ENCODE measurements at places on chromosomes 12 and 14.

DNA sequence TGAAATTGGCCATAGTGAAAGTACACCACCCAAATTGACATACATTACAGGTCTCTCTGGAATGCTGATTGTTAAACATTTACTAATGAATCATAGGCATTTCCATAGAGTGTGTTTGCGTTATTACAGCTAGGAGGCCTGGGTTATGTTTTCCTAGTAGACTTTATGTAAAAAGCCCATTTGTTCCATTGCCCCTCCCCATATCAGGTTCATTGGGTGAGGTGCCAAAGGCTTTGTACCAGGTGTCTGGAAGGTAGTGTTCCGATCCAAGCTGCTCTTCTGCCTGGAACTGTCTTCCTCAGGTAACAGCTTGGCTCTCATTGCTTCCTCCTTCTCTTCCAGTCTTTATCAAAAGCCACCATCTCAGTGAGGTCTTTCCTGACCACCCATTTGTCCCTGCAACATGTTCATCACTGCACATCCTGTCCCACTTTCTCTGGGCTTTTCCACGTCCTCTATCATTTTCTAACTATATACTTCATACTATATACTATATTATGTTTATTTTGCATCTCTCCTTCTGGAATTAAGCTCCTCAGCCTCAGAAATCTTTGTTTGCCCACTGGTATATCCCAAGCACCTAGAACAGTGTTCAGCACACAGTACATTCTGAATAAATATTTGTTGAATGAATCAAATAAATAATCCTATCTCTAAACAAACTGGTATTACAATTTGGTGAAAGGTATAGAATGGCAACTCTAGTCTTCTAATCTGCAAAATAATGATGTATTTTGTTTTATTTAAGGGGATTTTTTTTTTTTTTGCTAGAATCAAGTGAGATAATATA is 252.3 kb downstream of the KTN1 start:
- no peak for DNase-seq

DNA sequence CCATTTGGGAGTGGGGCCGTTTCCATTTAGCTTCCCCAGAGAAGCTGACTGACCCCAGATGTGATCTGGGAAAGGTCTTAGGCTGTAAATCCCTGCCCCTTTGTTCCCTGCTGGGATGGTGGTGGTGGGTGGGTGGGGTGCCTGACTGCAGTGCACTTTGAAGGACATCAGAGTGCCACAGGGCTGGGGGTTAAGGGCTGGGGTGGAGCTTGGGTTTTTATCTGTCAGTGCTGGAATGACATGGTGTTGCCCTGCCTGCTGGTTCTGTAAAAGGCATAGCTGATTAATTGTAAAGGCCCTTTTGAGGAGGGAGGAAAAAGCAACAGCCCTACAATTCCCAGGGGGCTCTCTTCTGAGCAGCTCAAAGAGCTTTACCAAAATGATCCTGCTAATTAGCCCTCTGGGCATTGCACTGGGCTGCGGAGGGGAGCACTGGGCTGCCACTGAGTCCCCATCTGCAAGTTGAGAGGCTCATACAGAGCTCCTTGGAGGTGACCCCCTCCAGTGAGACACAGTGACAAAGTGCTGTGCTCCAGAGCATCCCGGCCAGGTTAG is 21.1 kb downstream of the PLEKHG3 start:
- no peak for DNase-seq

DNA sequence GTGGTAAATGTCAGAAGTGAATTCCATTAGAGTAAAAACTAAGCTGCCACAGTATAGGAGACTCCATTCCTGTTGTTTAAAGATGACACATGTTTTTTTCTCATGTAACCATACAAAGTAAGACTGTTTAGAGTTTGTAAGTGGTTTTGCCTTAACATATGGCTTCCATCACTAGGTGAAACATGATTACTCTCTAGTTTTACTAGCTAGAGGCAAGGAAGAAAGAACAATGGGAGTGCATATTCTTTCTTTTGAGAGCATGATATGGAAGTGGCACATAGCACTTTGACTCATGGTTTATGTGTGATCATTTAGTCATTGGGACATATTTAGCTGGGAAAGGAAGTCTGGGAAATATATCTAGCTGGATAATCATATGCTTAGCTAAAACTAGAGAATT is 7.7 kb downstream of the ATF7IP start:
- no peak for DNase-seq

DNA sequence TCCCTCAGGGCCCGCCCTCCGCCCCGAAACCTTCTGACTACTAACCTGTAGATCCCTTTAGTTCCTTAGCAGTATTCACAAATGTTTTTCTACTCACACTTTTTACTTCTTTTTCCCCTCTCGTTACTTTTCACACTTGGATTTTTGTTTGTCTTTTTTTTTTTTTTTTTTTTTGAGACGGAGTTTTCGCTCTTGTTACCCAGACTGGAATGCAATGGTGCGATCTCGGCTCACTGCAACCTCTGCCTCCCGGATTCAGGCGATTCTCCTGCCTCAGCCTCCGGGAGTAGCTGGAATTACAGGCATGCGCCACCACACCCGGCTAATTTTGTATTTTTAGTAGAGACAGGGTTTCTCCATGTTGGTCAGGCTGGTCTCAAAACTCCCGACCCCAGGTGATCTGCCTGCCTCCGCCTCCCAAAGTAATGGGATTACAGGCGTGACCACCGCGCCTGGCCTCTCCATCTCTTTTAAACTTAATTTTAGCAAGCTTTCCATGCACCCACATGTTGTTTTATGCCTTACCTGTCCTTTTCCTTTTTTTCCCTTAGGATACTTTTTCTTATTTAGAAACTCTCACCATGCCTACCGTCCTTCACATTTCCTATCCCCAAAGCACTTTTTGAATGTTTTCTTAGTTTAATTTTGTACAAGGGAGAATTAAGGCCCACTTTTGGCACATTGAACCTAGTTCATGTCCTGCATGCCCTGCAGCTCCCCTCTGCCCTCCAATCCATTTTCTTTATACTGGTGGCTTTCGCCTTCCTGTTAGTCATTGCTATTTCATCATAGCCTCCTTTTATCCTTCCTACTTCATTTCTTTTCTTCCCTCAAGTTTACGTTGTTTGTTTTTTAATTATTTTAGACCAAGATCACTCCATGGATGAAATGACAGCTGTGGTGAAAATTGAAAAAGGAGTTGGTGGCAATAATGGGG is 1.1 kb downstream of the SP1 start:
- no peak for DNase-seq

- DNase-seq, result no peak
Measured at GRCh38 chr12:45503899-45504298, 225.6 kb upstream of the ARID2 start.
